ENCODE measurements at places on chromosomes 7 and 10.

DNA sequence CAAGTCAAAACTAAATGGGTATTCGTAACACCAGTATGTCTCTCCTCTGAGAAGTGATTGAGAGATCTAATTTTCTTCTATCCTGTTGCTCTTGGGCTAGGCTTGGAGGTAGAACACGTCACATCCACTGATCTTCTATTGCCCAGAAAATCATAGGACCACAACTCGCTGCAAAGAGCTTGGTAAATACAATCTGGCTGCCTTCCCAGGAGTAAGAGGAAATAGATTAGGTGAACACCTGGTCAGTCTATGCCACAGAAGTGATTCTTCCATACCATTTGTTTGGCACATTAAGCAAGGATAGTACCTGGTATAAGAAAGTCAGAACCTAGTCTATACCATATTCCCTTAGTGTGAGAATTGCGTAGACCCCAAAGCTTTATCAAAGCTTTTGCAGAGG, 129.3 kb upstream of the PHYHIPL start:
- no peak for DNase-seq

- peak; percentile 32 for DNase-seq
These were observed 314.1 kb upstream of the C7orf33 start for GRCh38 chr7:148276314-148277041.

- DNase-seq = peak; percentile 9
These were observed 2.1 kb upstream of the ADAM8 start for GRCh38 chr10:133278577-133279265.

- peak; percentile 50 for DNase-seq
These were observed at the start of gene THSD7A for GRCh38 chr7:11831736-11832495. THSD7A (minus strand) TSS chr7:11832198; CDS start chr7:11831946, 252 bp downstream.

DNA sequence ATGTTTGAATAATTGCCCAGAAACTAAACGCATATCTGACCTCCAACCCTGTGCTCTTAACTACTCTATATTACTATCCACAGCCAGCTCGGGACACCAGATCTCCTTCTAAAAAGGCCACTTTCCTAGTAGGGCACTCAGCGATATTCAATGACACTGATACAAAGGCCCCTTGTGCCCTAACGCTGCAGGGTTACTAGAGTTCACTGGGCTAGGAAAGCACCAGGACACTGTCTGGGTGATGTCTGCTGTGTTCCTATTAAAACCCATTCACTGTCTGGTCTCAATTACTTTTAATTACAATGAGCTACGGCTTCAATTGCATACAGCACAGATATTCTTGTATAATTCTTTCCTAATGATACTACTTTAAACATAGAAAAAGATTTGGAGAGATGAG, 91.7 kb downstream of the SORCS1 start:
- DNase-seq = no peak

DNA sequence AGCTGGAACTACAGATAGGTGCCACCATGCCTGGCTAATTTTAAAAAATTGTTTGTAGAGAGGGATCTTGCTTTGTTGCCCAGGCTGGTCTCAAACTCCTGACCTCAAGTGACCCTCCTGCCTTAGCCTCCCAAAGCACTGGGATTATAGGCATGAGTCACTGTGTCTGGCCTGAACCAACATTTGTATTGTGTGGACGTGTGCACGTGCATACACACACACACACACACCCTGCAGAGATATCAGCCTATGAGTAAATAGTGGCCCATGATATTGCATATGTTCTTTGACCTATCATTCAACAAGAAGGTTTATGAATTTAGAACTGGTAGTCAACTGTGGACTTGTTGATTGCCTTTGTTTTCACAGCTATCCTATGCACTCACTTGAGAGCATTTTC, 161.6 kb downstream of the BAMBI start:
- DNase-seq = no peak

DNA sequence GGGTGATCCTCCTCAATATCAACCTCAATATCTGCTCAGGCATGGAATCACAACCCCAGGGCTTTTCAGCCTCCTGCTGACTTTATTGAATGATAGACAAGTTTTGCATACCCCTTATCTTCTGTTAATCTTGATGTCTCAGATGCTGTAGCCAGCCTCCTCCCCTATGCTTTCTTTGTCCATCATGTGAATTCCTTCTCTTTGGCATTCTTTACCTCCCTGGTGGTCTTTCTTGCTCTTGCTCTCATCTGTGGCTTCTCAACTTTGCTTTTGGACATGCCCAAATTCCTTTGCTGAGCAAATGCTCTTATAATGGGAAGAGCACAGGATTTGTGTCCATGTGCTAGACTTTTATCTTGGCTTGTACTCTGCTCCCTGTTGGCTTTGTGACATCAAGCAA, 73.4 kb upstream of the FAM13C start:
- no peak for DNase-seq

- DNase-seq = no peak
These were observed 6.9 kb downstream of the GHRHR start for GRCh38 chr7:30970594-30971094.

DNA sequence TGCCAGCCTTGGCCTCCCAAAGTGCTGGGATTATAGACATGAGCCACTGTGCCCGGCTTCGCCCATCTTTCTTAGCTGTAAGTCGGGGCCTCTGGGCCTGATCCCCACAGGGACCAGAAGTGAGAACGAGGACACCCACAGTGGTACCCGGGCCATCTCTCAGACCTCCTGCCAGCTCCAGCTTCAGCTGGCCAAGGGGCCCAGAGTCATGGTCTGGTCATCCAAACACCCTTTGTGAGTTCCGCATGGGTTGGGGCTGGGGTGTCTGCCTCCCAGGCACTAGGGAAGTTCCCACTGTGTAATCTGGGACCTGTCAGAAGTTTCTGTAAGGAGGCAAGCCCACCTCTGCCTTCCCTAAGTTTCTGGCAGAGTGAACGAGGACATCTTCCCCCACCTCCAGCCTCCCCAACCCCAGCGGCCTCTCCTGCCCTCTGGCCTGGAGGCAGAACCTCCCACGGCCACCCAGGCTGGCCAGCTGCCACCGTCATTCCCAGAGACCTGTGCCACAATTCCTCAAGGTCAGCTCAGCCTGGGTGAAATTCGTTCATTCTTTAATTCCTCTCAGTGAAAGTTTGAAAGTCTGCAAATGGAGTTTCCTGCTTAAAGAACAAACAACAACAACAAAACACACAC, 19.5 kb upstream of the FOXL3 start:
- no peak for DNase-seq

DNA sequence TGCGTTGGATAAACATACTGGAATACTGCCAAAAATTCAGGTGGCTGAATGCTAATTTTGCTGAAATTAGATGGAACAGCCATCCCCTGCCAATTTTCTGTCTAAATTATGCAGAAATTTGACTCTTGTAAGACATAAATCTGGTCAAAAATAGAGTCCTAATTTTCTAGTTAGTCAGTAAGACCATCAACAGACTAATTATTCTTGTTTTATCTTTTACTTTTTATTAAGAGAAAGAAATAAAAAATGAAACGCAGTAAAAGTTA, 110.3 kb upstream of the GATA3 start:
- no peak for DNase-seq

DNA sequence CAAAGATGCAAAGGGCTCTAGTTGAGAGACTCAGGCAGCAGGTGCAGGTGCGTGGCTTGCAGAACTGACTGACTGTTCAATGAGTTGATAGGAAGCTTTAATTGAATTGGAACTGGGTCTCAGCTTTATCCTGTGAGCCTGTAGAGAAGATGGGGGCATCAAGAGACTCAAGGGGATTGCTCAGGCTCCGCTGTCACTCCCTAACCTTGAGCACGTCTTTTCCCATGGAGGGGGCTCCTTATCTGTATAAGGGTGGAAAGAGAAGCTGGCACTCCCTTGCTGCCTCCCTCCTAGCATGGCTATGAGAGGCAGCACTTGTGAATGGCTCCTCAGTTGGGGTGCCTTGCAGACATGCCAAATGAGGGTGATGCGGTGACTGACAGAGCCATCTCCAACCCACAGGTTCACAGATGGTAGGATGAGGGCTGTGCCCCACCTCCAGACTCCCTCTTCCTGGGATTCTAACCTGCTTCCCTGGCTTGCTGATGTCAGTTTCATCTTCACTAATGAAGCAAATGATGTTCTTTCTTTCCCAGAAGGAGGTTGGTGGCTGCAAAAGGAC, 12.4 kb upstream of the PLEKHA1 start:
- no peak for DNase-seq

DNA sequence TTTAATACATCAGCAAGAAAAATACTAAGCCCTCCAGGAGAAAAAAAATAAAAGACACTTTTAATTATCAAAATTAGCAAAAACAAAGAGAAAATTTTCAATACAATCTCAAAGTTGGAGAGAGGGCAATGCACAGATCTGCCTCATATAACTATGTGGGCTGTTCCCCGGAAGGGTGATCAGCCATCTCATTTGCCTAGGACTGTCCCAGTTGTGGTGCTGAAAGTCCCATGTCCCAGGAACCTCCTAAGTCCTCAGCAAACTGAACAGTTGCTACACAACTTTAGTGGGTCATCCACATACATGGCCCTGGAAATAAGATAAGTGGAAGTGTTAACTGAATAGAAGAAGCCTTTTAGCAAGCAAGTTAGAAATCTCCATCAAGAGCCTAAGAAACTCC, 14.4 kb downstream of the CFAP70 start:
- no peak for DNase-seq

- no peak for DNase-seq
These were observed 82.2 kb upstream of the GNA12 start for GRCh38 chr7:2926120-2926895.

- DNase-seq = no peak
These were observed 56.2 kb upstream of the SEPHS1 start for GRCh38 chr10:13404305-13404759.

All from hippocampal formation (tissue), 2 donors.